ENCODE measurements at places on chromosomes 6 and 20.

- no peak for DNase-seq
Measured at GRCh38 chr20:40160097-40160550, 528.9 kb downstream of the MAFB start.

DNA sequence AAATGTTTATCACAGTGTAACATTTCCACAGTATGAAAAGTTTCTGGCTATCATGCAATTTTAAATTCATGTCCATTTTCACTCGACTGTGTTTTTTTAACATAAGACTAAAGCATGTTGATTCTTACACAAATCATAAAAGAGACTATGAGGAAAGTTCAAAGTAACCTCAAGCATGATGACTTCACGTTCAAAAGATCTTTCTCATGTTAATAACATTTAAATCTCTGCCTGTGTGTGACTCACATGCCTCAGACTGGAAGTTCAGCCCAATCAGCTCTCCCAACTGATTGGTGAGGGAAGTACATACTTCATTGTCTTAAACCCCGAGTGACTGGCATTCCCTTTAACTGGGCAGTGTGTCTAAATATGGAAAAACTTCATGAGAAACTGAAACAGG is 37.4 kb downstream of the ATXN1 start:
- no peak for DNase-seq

- no peak for DNase-seq
Measured at GRCh38 chr6:47182291-47182957, 127.3 kb downstream of the TNFRSF21 start.

DNA sequence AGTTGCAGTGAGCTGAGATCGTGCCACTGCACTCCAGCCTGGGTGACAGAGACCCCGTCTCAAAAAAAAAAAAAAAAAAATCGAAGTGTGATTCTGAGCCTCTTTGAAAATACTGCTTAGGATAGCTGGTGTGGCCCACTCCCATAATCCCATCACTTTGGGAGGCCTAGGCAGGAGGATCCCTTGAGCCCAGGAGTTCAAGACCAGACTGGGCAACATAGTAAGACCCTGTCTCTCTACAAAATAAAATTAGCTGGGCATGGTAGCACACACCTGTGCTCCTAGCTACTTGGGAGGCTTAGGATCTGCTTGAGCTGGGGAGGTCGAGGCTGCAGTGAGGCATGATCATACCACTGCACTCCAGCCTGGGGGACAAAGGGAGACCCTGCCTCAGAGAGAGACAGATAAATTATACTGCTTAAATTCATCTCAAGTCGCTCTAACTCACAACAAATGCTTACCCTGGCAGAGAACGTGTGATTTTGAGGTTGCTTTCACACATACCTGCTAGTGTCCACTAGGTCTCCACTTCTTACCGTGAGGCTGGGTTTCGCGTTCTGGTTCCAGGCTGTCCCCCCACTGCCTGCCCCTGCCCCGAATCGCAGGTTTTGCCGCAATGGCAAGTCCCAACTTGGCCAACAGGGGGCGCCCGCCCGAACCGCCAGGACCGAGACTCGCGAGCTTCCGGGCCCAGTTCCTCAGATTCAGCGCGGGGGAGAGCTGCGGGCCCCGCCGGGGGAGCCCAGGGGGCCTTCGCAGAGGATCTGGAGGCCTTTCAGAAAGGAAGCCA is 12.3 kb upstream of the TMC2 start:
- peak; percentile 86 for DNase-seq

DNA sequence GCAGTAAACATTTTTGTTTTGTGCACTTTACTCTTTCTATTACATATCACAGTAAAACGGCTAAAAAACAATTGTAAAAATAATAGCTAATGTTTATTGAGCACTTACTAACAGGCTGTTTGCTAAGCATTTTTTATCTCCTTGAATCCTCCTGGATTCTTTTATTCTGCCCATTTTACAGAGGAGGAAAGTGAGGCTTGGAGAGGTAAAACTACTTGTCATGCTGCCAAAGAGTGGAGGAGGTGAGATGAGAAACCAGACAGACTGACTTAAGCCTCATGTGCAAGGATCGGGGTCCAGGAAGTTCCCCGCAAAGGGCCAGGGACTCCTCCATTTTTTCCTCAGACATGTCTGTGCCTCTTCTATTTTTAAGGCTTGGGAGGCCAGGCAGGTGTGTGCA is 63.6 kb downstream of the DLGAP4 start:
- DNase-seq, result no peak

DNA sequence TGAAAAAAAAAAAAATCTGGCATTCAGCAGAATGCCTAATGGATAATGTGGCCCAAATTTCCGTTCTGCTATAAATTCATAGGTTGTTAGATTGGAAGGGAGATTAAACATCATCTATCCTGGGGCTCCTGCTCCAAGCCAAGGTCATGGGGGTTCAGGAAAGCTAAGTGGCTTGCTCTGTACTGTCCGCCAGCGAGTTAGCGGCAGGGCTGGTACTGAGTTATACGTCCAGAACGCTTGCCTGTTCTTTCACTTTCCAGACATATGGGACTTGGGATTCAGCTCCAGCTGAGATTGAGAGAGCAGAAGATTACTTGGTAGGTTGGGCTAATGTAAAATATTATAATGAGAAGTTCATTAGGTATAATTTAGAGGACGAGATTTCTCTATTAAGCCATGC is 858 bp downstream of the RWDD1 start:
- DNase-seq, result no peak

- DNase-seq, result no peak
Measured at GRCh38 chr20:53943522-53944291, 126.7 kb downstream of the BCAS1 start.

GRCh38 chr20:31666258-31667042 is 28.7 kb downstream of the COX4I2 start:
- no peak for DNase-seq

GRCh38 chr6:149964308-149965193 is 808 bp downstream of the ULBP1 start:
- DNase-seq, result no peak

- DNase-seq, result no peak
Measured at GRCh38 chr6:42367353-42368011, 84.2 kb downstream of the TRERF1 start.

GRCh38 chr20:57768519-57768918 is 58.7 kb upstream of the PMEPA1 start:
- no peak for DNase-seq

DNA sequence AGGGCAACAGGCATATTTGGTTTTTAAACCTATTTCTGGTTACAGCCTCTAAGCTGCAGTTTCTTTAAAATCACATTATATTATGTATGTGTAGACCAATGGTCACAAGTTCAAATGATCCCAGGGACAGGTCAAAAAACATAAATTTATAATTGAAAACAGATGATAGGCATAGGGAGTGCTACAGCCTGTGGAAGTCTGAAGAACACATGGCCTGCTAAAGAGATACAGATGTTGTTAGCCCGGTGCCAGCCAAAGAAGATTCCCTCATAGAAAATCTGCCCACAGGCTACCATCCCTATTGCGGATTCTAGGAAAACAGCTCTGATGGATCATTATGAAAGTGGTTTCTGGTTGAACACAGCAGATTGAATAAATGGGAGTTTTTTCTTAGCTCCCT is 65.3 kb downstream of the NRSN1 start:
- DNase-seq, result no peak

DNA sequence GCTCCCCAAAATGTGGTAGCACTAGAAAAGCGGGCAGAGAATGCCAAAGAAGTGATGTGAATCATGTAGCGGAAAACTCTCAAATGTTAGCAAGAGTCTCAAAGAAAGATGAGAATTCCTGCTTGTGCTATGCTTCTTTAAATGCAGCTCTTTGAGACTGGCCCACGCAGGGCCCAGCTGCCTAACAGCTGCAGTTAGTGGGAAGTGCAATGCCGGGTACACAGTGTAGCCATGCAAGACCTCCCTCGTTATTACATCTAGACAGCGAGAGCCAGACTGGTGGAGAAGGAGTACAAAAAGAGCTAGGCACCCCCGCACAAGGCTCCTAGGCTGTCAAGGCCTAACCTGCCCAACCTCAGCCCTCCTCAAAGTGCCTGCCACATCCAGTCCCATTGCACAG is 201.7 kb upstream of the PRDM1 start:
- no peak for DNase-seq

Measured in T-helper 2 cell treated with Interferon-gamma antibody and Interleukin-4, amounts not matched to agents 5 μg/mL and 100 μg/mL, for 36 hours (primary cell).